ENCODE measurements at places on chromosomes 4 and X.

- H3K27ac ChIP-seq: peak overlapping the region; percentile 83
- no peak for DNase-seq
- H3K36me3 ChIP-seq: no peaks in the 10 kb centered on the region
- peaks cover 57% of the 10 kb centered on the region for H3K4me1 ChIP-seq
Measured at GRCh38 chr4:23931489-23931830, 41.6 kb upstream of the PPARGC1A start.

GRCh38 chr4:119693126-119693525 lies 64.5 kb upstream of the PDE5A start:
- DNase-seq: no peak
- H3K27me3 ChIP-seq: no peaks in the 10 kb centered on the region
- H3K4me1 ChIP-seq: no peaks in the 10 kb centered on the region
- no peaks in the 10 kb centered on the region for H3K36me3 ChIP-seq
- H3K27ac ChIP-seq: no peak overlapping the region

- no peaks in the 10 kb centered on the region for H3K27me3 ChIP-seq
- H3K4me1 ChIP-seq: no peaks in the 10 kb centered on the region
- H3K27ac ChIP-seq: no peak overlapping the region
- peak overlapping the region; percentile 46 for H3K4me3 ChIP-seq
- DNase-seq: no peak
Measured at GRCh38 chrX:19886883-19887531, 393 bp downstream of the SH3KBP1 start.

- H3K4me3 ChIP-seq: no peak overlapping the region
- H3K27ac ChIP-seq: peak overlapping the region; percentile 70
- no peak for DNase-seq
Measured at GRCh38 chrX:154542723-154543424, 3.8 kb downstream of the G6PD start.

GRCh38 chrX:22037225-22037624 lies 5.1 kb downstream of the PHEX start:
- H3K27ac ChIP-seq: no peak overlapping the region
- H3K4me3 ChIP-seq: no peak overlapping the region
- no peaks in the 10 kb centered on the region for H3K4me1 ChIP-seq
- no peak for DNase-seq
- no peaks in the 10 kb centered on the region for H3K27me3 ChIP-seq

DNA sequence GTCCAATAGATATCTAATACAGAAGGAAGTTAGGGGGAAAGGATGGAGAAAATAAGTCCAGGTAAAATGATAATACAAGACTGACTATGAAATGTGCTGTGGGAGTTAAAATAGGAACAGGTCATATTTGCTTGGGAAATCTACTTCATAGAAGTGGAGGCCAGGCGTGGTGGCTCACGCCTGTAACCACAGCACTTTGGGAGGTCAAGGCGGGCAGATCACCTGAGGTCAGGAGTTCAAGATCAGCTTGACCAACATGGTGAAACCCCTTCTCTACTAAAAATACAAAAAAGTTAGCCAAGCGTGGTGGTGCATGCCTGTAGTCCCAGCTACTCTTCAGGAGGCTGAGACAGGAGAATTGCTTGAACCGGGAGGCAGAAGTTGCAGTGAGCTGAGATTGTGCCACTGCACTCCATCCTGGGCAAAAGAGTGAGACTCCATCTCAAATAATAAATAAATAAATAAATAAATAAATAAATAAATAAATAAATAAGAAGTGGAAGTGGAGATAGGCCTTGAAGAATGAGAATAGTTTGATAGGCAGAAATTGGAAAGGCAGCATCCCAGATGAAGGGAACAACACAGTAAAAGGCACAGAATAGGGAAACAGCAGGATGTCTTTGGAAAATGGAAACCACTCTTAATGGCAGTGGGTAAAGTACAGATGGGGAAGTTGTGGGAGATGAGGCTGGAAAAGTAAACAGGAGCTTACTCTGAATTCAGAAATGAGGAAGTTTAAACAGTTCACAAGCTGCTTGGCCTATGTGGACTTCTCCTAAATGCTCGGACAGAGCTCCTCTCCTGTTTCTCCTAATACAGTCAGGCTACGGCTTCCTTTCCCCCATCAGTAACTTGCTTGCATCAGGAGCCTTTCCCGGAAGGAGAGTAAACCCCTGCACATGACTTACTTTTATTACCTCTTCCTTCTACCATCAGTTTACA lies 15.1 kb upstream of the GK start:
- no peak overlapping the region for H3K4me3 ChIP-seq
- H3K36me3 ChIP-seq: no peaks in the 10 kb centered on the region
- no peak for DNase-seq
- no peaks in the 10 kb centered on the region for H3K4me1 ChIP-seq
- no peaks in the 10 kb centered on the region for H3K27me3 ChIP-seq
